T-helper 2 cell (primary cell): ENCODE measurements at places on chromosomes 12 and 14.

DNA sequence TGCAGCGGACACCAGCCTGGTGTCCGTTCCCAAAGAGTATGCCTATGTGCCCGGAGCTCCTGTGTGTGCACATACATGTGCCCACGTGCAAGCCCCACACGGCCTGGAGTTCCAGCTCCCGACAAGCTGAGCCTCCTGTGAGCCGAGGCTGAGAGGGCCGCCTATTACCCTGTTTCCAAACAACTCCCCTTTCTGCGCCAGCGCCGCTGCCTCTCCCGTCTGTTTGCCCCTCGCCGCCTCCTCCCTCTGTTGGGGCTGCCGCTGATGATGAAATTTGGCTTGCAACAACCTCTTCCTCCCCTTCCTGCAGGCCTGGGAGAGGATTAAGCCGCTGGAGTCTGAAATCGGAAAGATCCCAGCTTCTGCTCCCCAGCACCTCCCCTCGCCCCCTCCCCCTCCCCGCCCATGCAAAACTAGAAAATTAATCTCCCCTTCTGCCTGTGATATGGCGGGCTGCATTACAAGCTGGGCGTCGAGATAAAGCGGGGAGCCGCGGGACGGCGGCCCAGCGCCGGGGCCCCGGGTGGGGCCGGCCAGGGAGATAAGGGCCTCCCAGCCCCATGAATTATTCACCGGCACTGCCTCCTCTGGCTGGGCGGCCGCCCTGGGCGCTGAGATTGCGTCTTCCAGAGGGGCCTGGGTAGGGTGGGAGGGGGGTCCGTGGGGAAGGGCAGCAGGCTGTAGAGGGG is 6.8 kb upstream of the ASIC1 start:
- no peak for DNase-seq

DNA sequence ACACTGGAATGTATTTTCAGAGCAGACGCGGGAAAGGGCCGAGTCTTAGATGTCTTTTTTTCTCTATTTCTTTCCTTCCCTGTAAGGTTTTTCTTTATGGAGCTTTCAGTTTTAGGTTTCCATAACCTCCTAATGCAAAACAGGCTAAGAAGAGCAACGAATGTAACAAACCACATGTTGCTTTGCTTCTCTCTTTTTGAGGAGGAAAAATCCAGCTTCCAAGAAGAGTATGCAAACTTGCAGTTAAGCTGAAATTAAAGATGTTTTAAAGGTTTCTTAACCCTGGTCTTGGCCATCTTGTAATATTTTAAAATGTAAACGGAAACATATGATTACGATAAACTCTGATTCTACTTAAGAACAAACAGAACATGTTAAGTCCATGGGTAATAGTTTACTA is 86.9 kb downstream of the PRICKLE1 start:
- no peak for DNase-seq

DNA sequence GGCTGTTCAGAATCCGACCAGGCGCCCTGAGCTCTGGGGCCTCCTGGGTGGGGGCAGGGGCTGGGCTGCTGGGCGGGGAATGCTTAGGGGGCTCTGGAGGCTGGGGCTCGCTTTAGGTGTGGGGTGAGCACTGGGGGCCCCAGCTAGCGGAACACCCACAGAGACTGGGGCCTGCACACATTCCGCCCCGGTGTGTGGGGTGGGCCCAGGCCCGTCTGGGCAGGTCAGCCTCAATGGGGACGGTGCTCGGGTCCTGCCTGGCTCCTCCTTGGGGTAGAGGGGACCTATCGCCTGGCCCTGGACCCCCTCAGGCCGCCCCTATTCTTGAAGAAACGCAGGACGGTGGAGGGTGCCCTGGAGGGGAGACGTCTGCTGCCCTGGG is 364.8 kb downstream of the TMEM121 start:
- no peak for DNase-seq

GRCh38 chr12:2958432-2959191 is 585 bp upstream of the TEAD4 start:
- no peak for DNase-seq

GRCh38 chr12:64733857-64734256 is 25.3 kb downstream of the GNS start:
- DNase-seq, result no peak

DNA sequence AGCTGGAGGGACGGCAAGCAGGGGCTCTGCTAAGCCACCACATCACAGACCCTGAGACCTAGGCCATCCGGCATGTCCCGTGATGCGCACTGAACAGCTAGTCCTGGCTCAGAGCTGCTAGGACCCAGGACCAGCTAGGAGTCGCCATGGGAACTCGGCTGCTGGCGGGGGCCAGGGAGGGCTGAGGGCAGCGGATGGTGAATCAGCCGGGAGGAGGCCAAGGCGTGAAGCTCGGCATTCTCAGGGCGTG is 5.1 kb downstream of the AHNAK2 start:
- no peak for DNase-seq

DNA sequence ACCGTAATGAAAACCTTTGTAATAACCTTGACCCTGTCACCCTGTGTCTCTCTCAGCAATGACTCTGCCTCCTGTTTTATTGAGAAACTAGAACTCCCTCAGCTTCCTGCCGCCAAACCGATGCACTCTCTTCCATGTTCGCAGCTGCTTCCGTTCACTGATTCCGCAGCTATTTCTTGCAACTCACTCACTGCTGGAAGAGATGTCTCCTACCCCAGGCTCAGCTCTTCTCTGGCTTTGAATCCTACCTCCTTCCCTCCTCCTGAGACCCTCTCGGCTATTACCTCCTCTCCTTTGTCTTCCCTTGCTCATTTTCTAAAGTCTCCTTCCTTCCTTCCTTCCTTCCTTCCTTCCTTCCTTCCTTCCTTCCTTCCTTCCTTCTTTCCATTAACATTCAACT is 71.0 kb downstream of the ESRRB start:
- no peak for DNase-seq

DNA sequence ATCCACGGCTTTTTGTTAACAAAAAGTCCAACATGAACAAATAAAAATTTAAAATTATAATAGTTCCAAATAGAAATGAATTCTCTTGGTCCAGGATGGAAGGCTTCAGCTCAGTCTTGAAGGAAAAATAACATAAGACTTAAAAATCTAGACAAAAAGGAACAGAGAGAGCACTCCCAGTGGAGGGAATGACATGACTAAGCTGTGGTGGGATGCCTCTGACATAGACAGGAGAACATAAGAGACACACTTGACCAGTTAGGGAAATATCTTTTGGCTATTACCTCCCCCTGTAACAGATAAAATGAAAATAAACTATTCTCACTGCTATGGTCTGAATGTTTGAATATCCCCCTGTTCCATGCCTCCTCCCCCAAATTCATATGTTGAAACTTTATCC is 106.8 kb downstream of the BBS10 start:
- no peak for DNase-seq

GRCh38 chr14:23321572-23322547 is 603 bp downstream of the PABPN1 start:
- DNase-seq, result no peak

DNA sequence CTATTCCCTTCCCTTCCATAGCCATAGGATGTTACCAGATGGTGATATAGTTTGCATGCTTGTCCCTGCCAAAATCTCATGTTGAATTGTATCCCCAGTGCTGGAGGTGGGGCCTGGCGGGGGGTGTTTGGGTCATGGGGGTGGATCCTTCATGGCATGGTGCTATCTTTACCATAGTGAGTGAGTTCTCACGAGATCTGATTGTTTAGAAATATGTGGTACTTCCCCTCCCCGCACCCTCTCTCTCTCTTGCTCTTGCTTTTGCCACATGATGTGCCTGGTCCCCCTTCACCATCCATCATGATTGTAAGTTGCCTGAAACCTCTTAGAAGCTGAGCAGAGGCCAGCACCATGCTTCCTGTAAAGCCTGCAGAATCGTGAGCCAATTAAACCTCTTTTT is 181.3 kb downstream of the CAND1 start:
- DNase-seq, result no peak

GRCh38 chr14:99029145-99029915 is 242.7 kb downstream of the BCL11B start:
- no peak for DNase-seq

GRCh38 chr14:24171422-24172260 is at the start of gene REC8:
TSS of gene REC8 (plus strand) at chr14:24172080. CDS start at chr14:24172553, 473 bp downstream.
- DNase-seq, result peak; percentile 77

- no peak for DNase-seq
Observed at GRCh38 chr14:58243790-58244555, 670 bp upstream of the PSMA3 start.

GRCh38 chr12:89706986-89707702 is 1.5 kb downstream of the ATP2B1 start:
- DNase-seq, result peak; percentile 27

- no peak for DNase-seq
Observed at GRCh38 chr14:54660604-54661111, 93.7 kb downstream of the SAMD4A start.

DNA sequence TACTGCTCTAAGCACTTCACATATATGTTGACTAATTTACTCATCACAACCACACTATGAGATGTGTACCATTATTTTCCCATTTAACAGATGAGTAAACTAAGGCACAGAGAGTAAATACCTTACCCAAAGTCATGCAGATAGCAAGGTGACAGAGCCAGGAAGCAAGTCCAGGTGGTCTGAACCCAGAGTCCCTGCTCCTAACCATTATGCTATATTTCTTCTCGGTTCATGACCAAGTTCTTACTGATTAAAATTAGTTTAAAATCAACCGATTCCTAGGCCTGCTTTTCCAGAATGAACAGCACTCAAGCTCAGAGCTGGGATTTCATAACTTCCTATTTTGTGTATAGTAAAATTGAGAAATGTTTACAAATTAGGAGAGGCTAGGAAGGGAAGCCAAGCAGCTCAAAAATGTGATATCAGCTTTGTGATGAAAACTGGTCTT is 85.5 kb upstream of the EGLN3 start:
- DNase-seq, result no peak

DNA sequence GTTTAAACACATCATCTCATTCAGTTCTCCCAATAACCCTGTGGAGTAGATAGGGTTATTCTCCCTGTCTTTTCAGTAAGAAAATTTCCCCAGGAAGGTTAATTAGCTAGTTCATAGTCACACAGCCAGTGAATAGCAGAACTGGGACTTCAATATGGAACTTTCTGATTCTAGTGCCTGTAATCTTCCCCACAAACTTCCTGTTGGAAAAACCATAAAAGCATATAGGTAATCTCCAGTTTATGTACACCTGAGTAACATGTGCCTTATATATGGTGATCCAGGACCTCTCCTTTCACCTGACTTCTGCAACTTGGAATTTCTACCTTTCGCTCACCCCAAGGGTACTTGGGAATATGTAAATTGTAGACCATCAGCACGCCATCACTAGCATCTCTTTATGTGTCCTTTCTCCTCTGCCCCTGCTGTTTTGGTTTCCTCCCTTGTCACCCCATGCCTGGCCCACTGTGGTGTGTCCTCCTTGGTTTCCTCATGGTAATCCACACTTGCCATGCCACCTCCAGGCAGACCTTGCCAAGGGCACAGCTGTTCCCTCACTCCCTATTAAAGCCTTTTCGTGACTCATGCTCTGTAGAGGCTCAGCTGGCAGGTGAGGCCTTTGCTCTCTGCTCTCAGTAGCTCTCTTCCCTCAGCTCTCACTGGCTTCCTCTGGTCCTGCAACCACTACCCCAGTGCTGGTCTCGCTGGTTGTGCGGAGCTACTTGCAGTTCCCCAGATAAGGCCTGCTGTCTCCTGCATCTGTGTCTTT is 16.7 kb downstream of the TBC1D30 start:
- no peak for DNase-seq

DNA sequence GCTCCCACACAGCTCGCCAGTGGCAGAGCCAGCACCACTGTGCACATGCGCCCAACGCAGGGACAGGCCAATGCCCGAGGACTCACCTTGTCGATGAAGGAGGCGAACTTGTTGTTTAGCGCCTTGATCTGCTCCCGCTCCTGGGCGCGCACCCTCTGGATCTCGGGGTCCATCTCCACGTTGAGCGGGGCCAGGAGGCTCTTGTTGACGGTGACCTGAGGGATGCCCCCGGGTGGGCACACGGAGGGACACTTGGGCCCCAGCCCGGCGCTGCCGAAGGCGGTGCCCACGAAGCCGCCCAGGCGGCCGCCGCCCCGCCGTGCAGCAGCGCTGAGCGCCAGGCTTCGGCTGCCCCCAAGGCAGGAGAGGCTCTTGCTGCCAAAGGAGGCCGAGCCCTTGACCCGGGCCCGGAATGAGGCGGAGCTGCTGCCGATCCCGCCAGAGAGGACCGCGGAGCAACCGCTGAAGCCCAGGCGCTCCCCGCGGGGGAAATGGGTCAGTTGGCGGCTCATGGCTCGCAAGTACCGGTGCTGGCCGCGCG is at the start of gene KRT72:
TSS of gene KRT72 (minus strand) at position 523 of the 541 bp plus-strand sequence. CDS start at position 512, 11 bp downstream.
- DNase-seq, result no peak

GRCh38 chr14:104885973-104886689 is 21.1 kb downstream of the CEP170B start:
- DNase-seq, result no peak

DNA sequence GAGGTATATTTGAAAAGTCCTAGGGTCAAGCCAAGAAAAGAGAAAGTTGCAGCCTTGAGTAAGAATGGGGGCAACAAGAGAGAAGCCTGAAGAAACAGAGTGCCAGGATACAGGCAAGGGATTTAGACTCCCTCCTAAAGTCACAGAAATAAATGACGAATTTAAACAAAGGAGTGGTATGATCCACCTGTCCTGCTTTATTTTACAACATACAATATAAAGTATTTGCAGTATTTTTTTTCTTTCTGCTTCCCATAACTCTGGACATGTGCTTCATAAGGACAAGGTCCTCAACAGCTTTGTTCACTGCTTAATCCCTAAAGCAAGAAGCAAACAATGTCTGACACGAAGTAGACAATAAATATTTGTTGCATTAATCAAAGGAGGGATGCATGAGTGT is 57.4 kb downstream of the IFNG start:
- DNase-seq, result no peak

DNA sequence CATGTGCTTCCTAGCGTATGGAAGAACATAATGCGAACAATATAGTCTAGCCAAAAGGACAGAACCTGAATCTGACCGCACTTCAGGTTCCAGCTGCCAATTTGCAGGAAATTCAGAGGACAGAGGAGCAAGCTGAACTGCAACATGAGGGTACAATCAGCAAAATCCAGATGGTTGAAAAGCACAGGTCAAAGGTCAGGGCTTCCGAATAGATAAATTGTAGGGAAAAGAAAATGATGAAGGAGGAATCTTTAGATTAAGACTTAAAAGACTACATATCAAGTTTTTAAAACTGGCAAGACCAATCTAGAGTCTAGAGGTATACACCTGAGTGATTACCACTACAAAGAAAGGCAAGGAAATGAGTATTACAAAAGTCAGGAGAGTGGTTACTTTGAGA is 42.1 kb upstream of the SELPLG start:
- no peak for DNase-seq

DNA sequence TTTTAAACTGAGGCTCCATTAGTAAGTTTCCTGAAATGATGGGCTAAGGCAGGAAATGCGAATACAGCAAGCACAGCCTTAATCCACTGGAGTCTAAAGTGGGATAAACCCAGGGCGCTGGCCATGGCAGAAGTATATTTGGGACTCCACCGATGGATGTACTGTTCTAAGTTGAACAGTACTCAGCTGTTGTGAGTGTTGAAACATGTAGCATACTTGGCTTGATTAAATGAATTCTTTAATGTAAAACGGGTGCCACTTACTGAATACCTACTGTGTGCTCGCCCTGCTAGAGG is 996 bp downstream of the SSPN start:
- DNase-seq, result no peak

GRCh38 chr12:95298916-95299315 is 81.3 kb downstream of the VEZT start:
- DNase-seq, result no peak
